ENCODE measurements at places on chromosomes 1 and 21.

- DNase-seq = no peak
Measured at GRCh38 chr1:65626003-65626402, 166.7 kb upstream of the PDE4B start.

DNA sequence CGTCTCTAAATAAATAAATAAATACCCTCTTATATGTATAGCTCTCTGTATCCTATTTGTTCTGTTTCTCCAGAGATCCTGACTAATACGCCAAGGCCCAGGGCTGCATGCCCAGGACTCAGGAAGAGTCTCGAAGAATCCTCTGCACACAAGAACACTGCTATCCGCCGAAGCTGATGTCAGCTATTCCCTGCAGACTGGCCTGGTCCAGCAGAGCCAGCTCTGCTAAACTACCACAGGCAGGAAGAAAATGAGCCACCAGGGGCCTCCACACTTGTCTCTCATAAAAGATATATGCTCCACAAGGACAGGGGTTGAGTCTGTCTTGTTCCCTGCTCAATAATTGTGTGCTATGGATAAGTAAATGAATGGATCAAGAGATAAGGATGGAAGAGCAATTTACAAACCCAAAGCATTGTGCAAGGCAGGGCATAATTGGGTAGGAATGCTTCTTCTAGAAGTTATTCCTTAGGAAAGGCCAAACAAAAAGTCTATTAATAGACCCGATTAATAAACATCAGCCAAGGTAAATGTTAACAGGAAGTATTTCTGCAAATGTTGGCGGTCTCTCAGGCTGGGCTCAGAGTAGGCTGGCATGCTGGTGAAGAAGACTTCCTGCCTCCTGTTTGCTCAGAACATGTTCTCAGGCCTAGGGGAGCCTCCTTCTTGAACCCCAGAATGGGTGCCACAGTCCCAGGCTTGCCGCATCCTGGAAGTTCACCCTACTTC, 26.3 kb upstream of the MAN1C1 start:
- DNase-seq = no peak

- DNase-seq = no peak
Measured at GRCh38 chr1:151809985-151810556, 4.9 kb upstream of the LINGO4 start.

DNA sequence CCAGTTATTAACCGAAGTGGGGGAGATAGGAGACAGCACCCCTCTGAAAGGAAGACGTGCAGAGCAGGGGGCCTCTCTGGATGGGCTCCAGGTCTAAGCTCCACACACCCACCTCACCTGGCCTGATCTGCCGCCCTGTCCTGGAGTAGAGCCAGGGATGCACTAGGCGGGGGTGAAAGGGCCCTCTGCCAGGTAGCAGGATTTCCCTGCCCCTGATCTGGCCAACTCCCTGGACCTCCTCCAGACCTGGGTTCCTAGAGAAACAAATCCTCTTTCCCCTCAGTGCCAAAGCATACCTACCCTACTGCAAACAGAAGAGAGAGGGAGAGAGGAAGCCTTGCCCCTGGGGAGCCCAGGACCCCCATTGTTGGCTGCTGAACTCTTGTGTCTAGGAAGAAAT, 2.0 kb downstream of the CRABP2 start:
- DNase-seq = no peak

DNA sequence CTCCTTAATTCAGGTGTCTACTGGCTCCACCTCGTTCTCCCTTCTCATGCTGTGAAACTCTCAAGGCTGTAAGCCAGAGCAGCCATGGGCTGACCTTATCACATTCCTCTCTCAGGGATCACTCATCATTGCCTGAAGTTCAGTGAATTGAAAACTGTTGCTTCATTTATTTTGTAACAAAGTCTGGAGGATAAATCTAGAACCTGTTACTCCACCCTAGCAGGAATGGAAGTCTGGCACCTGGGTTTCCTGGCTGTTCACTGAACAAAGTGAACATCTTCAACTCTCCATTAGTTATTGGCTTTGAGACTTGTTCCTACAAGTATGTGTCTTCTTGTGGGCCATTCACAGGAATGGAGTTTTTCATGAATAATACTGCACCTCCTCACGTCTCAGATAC, 584.1 kb downstream of the PTPRU start:
- DNase-seq = no peak

DNA sequence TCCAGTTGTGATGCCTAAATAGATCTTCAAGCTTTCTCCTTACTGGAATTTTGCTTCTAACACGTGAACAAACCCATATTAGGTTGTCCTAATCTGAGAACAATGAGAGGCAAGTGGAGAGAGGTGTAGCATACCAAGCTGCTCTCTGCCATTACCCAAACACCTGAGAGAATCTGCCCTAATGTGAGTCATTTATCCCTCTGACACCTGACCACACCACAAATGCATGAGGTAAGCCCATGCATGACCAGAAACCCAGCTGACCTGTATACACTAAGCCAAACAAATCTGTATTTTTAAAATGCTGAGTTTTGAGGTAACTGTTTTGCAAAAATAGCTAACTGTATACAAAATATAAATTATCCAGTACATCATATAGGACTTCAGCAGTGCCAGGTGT, 1458.1 kb upstream of the B3GALT2 start:
- DNase-seq = no peak

GRCh38 chr1:233547726-233548125, 66.2 kb upstream of the KCNK1 start:
- no peak for DNase-seq

DNA sequence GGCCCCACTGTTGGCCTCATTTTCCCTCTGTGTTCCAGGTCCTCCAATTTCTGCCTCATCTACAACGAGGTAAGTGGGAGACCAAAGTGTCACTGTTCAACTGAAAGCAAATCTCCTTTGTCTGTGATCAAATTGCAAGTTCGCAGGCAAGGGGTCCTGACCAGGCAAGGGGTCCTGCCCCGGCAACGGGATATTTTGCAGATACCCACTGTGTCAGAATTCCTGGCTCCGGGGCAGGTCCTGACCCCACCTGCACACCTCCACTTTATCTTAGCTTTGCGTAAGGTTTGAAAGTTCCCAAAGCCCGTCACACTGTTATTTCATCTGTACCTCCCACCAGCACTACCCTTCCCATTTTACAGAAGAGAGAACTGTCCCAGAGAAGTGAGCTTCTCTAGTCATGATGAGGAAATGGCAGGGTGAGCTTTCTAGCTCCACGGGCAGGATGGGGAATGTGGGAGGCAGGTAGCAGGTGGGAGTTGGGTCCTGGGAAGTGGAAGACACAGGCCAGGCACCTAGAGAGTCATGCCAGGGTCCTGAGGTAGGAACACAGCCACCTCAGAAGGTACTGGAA, 32.0 kb upstream of the CSF1 start:
- no peak for DNase-seq

- no peak for DNase-seq
Measured at GRCh38 chr1:76892675-76893074, 25.4 kb downstream of the ST6GALNAC5 start.

- DNase-seq = no peak
Measured at GRCh38 chr1:228828151-228828550, 92.9 kb downstream of the RHOU start.

- DNase-seq = no peak
Measured at GRCh38 chr1:201275253-201275666, 8.0 kb upstream of the PKP1 start.

DNA sequence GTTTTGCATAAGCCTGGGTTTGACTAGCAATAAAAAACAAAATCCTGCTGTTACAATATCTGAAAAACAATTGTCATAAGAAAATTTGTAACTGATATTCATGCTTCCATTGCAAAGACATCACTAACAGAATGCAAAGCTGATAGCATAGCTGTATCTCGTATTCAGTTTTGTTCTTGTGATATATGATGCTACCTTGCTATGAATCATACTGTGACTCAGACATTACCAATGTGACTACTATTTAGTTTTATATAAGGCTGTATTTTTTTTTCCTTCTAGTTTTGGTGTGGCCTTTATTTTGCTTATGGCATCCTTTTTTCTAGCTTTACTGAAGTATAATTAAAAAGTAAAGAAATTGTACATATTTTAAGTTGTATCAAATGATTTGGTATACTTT, 1381.8 kb downstream of the MRPL39 start:
- DNase-seq = no peak

GRCh38 chr1:111707906-111708305, 31.3 kb downstream of the INKA2 start:
- DNase-seq = no peak

DNA sequence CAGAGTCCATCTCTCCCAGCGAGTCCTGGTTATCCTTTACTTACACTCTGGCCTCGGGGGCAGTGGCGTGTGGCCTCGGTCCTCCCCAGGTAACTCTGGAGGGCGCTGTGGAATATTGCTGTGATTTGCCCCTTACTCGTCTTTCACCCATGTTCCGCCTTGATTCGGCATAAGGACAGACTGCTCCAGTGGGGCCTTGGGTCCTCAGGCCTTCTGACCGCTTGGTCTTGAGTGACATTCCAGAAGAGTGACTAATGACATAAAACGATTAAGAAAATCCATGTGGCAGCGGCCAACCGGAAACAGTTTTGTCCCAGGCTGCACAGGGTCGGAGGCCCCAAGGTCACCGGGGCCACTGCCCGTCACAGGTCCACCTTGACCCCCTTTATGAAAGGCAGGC, 11.0 kb downstream of the ICMT start:
- DNase-seq = no peak

DNA sequence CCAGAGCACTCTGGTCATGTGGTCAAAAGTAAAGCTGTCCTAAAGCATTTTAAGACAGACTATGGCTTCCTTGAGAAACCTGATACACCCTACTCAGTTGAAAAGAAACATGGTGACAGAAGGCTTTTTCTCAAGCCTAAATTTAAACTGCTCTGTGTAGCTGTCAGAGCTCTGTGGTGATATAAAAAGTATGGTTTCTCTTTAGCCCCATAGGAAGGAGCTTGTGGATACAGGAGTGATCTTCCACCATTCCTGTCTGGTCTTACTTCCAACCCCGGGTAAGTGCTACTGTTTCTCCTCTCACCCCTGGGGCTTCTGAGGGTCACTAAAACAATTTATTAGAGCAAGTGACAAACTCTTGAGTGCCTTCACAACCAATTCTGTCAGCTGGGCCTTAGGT, 8.5 kb downstream of the TP53BP2 start:
- no peak for DNase-seq

DNA sequence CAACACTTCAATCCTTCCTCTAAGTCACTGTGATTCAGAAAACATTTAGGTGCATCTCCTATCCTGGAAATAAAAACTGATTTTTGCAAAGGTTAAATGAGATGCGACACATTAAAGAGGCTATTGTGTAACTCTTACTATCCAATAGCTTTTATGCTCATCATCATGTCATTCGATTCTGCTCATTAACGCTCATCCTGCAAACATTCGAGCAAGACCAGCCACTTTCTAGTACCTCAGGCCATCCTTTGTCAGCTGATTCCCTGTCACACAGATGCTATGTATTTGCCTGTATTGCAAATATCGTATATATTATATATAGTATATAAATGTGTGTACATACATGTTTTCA, 131.6 kb downstream of the TLR5 start:
- DNase-seq = no peak
